ENCODE measurements at places on chromosomes 13 and 19. TPM values are rescaled to one million over a fixed set of nuclear protein-coding genes. Genes with fewer than 3 reads are reported as not detected.

The ZNF576 gene
- 8.9 TPM for total RNA-seq

The ZSCAN4 gene
- total RNA-seq = not detected

The CEACAM4 gene
- 2.9 TPM for total RNA-seq

DNA sequence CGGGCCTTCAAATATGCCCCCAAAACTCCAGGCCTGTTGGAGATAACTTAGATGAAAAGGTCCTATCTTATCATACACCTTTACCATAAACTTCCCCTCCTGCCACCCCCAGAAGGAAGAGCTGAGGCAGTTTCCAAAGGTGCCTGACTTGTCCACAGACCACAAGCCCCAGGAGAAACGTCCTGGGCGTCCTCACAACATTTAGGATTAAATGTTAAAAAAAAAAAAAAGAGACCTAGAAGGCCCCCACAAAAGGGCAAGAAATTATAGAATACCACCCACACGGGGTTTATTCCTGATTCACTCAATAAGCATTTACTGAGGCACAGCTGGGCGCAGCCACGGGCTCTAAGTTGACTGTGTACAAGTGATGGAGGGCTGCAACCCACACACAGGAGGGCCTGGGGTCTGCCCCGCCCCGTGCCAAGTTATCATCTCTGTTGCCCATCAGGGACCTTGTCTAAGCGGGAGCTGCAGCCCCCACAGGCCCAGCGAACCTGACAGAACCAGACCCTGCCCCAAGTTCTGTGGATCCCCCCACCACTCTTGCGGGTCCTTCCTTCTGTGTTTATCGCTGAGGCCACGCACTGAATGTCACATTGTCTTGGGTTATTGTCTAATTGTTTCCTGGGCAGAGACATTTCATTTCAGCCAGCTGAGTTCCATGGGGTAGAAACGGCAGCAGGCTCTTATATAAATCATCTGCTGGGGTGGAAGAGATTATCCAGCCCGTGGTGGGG is 83.0 kb upstream of the TM9SF2 start:
- DNase-seq = peak; percentile 73

DNA sequence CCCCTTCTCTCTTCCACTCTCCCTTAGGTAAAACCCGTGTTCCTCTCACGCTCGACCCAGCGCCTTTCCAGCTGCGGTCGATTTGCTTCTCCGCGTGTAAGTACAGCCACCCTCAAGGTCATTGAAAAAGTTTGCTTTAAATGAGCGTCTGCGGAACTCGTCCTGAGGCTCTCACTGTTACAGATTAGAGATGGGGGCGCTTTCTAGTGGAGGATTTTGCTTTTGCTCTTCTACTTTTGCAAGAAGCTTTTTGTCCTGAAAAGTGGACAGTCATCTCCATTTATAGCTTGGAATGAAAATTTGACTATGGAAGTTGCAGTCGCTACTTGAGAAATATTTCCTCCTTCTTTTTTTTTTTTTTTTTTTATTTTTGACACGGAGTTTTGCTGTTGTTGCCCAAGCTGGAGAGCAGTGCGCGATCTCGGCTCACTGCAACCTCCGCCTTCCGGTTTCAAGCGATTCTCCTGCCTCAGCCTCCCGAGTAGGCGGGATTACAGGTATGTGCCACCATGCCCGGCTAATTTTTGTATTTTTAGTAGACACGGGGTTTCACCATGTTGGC is 595 bp upstream of the RAB20 start:
- DNase-seq = peak; percentile 63

- DNase-seq = no peak
Measured at GRCh38 chr19:42420055-42420544, 7.1 kb downstream of the LIPE start.

DNA sequence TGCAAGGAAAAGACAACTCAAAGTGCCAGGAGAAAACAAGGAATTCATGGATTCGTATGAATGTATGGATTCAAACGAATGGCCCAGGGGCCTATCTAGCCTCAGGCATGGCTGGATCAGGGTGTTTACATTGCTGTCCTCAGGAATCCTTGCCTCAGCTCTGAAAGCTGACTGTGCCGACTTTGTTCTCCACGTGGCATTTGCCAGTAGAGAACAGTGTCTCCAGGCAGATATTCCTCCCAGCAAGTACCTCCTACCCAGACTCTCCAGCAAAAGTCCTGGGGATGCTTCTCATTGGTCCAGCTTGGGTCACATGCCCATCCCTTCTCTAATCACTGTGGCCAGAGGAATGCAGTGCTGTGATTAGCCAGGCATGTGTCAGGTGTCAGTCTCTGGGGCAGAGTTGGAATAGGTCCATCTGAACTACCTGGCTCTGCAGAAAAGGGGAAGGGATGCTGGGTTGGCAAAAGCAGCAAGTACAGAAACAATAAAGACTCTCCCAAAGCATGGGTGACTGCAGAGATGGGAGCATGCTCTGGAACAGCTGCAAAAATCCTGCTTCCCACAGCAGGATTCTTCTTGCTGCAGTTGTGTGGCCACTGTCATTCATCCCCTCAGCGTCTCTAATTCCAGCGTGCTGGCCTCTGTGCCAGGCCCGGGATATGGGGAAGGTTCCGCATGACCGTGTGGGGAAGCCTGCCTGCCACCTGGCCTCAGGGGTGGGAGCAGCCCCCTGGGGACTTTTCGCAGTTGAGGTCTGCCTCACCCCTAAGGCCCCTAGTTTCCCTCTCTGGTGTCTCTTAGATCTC is 30.0 kb downstream of the CCNE1 start:
- DNase-seq = peak; percentile 34

GRCh38 chr13:82751206-82751605 is 1131.1 kb downstream of the SLITRK1 start:
- DNase-seq = no peak

DNA sequence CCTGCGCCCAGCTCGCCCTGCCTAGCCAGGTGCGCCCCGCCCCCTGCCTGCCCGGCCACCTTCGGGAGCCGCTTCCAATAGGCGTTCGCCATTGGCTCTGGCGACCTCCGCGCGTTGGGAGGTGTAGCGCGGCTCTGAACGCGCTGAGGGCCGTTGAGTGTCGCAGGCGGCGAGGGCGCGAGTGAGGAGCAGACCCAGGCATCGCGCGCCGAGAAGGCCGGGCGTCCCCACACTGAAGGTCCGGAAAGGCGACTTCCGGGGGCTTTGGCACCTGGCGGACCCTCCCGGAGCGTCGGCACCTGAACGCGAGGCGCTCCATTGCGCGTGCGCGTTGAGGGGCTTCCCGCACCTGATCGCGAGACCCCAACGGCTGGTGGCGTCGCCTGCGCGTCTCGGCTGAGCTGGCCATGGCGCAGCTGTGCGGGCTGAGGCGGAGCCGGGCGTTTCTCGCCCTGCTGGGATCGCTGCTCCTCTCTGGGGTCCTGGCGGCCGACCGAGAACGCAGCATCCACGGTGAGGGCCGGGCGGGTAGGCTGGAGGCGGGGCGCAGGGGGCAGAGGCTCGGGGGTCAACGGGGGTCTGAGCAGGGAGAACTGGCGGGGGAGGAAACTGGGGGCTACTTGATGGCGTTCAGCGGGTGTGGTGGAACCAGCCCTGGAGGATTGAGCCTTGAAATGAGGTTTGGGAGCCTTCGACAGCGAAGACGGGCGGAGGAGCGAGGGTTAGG is at the start of gene SPINT2:
SPINT2 (plus strand) TSS at position 88 of the 727 bp plus-strand sequence; CDS start at position 408, 320 bp downstream.
- peak; percentile 83 for DNase-seq

GRCh38 chr19:52992109-52993004 is 21.4 kb upstream of the ERVV-1 start:
- DNase-seq = no peak

DNA sequence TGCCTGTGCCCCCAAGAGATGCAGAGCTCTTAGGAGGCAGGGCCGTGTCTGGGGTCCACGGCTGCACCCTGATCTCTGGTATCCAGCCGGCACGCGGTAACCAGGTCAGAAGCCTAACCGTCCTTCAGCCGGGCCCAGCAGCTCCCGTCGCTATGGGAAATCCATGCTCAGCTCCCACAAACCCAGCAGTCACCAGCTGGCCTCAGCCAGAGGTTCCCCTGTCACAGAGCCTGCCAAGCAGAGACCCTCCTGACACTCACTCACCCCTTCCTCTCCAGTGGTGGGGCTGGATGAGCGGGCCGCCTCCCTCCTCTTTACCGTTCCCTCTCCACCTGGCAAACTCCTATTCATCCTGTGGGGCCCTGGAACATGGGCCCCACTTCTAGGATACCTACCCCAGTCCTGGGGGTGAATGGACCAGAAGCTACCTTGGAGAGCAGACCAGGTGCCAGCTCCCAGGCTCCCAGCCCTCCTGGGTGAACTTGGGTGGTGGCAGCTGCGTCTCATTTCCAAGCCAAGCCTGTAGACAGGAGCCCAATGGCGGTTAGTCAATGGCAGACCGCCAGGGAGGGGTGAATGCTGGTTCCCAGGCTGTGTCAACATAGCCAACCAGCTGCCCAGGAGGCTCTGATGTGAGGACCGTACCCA is 21.4 kb upstream of the TCF3 start:
- DNase-seq = no peak

DNA sequence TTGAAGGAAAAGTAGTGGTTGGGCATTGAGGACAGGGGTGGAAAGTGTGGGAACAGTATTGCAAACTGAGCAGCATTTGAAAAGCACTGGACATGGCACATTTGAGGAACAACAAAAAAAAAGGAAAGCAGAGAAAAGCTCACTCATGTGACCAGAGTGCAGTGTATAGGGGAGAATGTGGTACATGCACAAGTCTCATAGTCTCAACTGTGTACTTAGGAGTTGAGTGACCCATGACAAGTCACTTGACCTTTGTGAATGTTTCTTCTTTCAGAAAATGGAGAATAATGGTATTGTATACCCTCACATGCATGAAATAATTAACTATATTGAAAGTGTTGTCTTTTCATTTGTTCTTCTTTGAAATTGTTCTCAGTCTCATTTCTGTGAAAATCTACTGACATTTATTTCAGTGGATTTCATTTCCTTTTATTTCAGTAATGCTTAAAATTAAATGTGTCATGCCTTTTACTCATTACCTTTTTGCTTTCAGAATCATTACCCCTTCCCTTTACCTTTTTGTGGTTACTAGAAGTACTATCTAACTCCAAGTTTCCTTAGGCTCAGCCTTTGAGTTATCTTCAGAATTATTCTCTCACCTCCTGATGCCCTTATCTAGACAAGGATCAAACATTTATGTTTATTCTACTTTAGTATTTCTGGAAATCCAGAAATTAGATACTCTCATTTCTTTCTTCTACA is 79.1 kb upstream of the MLNR start:
- DNase-seq = no peak

GRCh38 chr19:10805065-10805757 is 30.8 kb downstream of the TMED1 start:
- no peak for DNase-seq

DNA sequence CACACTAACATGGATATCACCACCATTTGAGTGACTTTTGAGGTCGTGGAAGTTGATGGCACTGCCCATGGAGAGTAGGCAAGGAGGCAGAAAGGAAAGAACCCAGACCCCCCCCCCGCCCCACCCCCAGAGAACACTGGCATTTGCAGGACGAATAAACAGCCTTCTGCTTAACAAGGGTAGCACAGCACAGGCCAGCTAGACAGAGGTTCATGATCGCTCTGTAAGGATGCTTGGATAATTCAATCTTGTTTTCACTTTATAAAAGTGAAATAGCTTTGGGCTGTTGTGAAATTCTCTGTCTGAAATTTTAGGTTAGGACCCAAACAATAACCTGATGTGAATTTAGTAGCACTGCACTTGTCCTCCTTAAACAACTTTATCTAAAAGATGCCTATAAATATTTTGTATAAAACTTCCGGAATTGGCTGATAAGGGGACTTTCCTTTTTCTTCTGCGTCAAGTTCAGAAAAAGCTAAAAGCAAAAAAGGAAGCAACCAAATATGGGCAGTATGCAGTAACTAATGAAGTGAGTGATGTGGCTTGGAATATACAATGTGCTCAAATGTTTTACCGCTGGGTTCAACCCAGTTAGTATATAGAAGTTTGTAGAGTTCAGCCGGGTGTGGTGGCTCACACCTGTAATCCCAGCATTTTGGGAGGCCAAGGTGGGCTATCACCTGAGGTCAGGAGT is 163.7 kb downstream of the SHISA2 start:
- no peak for DNase-seq

- DNase-seq = no peak
Measured at GRCh38 chr19:18701250-18701608, 17.7 kb downstream of the CRTC1 start.

GRCh38 chr13:27926644-27927434 is 7.0 kb downstream of the PDX1 start:
- no peak for DNase-seq

DNA sequence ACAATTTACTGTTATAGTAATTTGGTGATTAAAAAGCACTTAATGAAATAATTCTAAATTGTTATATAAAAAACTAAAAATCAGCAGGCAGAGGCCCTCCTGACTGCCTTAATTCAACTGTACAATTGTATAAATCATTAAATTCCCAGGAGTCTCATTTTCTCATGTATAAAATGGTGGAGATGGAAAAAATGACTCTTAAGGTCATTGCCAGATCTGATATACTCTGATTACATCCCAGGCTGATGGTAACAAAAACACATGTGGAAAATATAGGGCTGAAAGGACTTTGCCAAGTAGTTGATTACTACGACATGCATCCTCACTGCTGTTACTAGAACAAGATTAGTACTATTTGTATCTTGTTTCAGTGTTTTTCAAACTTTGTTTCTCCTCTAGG is 1020.0 kb upstream of the SLC10A2 start:
- DNase-seq = no peak

The RTBDN gene
- not detected for total RNA-seq

The OR10H1 gene
- 0.05 TPM for total RNA-seq

The ANGPTL8 gene
- total RNA-seq = 0.57 TPM

- DNase-seq = no peak
Measured at GRCh38 chr19:15631817-15632216, 8.9 kb upstream of the CYP4F3 start.

GRCh38 chr19:49847731-49848696 is 2.9 kb upstream of the PTOV1 start:
- DNase-seq = no peak

- DNase-seq = peak; percentile 47
Measured at GRCh38 chr19:58046856-58047255, 12.2 kb upstream of the ZNF135 start.

The SMIM44 gene
- total RNA-seq = not detected

DNA sequence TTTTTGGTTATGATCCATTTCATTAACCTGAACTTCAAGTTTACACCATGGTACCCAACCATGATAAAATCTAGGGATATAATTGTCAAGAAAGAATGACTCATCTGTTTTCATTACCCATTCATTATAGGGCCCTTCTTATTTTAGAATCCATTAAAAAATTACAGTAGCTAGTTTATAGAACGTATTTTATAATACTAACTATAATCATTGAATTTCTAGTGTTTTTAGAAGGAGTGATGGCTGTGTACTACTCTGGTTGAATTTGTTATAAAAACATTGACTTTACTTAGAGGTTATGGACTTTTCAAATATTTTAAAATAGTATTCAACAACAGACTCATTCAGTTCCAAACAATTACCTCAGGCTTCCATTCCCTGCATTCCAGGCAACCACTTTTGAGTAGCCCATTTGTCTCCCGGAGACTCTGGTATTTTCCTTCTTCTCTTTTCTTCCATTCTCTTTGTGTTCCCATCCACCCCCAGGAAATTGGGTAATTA is 71.9 kb upstream of the KLF12 start:
- no peak for DNase-seq

GRCh38 chr19:40763963-40764362 is 11.4 kb upstream of the MIA start:
- DNase-seq = no peak

- no peak for DNase-seq
Measured at GRCh38 chr13:39577838-39578491, 25.0 kb downstream of the LHFPL6 start.

GRCh38 chr13:40480012-40480914 is 186.2 kb downstream of the FOXO1 start:
- no peak for DNase-seq

All from posterior vena cava (tissue), 2 donors.